Fibroblast of the aortic adventitia (primary cell): ENCODE measurements at places on chromosomes 5 and 9.

DNA sequence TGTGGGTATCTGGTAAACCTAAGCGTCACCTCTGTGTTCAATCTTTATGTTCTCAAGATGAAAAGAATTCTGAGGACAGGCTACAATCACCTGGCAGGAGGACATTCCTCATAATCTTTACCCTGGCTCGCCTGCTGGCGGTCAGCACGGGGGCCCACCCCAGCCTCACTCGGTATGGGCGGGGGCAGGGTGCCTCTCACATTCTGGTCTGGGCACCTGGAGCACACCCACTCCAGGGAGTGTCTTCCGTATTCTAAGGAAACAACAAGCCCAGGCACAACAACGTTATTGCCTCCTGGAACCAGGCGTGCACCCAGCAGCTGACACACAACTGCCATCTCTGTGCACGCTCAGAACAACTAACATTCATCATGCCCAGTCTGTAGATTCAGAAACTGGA is 179.8 kb downstream of the ROR2 start:
- no peak for DNase-seq

DNA sequence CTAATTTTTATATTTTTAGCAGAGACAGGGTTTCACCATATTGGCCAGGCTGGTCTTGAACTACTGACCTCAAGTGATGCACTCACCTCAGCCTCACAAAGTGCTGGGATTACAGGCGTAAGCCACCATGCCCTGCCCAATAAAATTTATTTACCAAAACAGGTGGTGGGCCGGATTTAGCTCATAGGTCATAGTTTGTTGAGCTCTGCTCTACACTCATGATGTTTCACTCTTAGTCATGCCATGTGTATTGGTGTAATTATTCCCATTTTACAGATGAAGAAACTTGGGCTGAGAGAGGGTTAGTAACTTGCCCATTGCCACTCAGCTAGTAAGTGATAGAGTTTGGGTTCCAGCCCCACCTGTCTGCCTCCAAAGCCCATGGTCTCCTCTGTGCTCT is 93.1 kb upstream of the WWC1 start:
- DNase-seq, result no peak

DNA sequence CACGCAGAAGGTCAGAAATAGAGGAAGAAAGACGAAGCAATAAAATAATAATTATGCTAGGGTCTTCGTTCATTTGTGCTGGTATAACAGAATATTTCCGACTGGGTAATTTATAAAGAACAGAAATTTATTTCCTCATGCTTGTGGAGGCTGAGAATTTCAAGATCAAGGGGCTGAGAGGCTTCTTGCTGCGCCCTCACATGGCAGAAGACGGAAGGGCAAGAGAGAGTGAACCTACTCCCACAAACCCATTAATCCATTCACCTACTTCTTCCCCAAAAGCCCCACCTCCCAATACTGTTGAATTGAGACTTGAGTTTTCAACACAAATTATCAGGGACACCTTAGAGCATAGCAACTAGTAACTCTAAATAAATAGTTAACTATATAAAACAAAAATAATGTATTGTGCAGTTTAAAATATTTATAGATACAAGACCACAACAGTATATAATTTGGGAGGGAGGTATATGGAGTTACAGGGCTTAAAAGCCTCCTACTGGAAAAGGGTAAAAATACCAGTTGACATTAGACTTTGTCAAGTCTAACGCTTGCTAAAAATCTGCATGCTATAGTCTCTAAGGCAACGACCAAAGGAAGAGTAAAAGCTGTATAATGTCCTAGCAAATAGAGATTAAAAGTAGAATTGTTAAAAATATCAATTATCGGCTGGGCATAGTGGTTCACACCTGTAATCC is 40.3 kb upstream of the NAA35 start:
- DNase-seq, result peak; percentile 46

GRCh38 chr9:123597876-123598556 is 242.0 kb downstream of the CRB2 start:
- DNase-seq, result no peak

- DNase-seq, result no peak
These were observed 29.1 kb upstream of the LRRC14B start for GRCh38 chr5:162190-162564.

DNA sequence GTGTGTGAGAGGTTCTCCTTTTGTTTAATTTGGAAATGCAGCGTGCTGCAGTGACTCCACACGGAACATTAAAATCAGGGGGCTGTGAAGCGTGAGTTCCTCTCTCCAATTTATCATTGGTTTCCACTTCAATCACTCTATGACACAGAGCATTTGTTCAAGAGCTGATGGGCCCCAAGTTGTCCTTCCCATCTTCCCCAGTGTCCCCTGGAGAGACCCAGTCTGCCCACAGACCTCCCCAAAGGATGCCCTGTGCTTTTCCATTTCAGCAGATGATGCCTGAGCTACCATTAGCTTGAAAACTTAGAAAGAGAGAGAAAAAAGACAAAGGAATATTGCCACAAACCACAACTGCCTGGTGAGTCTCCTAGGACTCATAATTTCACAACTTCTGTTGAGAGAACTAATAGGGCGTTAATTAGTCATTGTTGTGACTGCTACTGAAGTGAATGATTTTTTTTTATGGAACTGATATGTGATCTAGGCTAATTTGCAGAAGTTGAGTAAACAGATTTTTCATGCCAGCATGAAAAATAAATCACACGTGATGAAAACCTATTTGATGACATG is 772.7 kb downstream of the SEMA5A start:
- DNase-seq, result no peak

DNA sequence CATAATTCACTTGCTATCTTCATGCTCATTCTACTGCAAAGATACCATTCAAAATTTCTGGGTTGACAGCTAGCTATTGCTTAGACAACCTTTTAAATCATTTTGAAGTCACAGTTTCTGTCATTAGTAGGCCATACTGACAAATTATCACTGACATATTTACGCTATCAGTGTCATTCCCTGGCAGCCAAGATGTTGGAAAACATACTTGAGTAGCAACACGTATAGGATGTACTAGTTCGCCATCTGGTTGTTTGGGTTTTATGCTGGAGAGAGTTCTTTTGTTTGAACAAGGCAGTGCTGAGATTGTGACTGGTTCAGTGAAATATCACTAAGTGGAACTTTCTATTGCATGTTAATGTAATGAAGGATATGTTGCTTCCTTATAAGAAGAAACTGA is 621.9 kb downstream of the DTWD2 start:
- no peak for DNase-seq

GRCh38 chr5:94240993-94241651 is 377.3 kb downstream of the KIAA0825 start:
- peak; percentile 73 for DNase-seq

DNA sequence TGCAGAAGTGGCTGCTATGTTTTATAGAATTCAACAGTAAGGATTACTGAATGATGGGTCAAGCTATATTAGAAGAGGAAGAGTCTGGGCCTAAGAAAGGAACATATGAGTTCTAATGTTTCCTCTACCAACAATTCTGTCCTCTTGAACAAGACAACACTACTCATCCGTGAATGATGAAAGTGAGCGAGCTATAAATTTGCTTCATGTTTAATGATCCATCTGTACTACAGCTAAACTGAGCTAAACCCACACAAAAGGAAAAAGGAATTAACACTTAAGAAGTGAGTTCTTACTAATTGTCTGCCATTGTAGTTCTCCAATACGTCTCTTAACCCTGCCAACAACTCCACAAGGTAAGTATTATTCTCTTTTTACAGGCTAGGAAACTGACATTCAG is 204.4 kb downstream of the GLIS3 start:
- no peak for DNase-seq

- peak; percentile 4 for DNase-seq
These were observed 77.4 kb downstream of the MSX2 start for GRCh38 chr5:174801798-174802197.

GRCh38 chr5:72006361-72006760 is 100.9 kb upstream of the MAP1B start:
- peak; percentile 23 for DNase-seq

DNA sequence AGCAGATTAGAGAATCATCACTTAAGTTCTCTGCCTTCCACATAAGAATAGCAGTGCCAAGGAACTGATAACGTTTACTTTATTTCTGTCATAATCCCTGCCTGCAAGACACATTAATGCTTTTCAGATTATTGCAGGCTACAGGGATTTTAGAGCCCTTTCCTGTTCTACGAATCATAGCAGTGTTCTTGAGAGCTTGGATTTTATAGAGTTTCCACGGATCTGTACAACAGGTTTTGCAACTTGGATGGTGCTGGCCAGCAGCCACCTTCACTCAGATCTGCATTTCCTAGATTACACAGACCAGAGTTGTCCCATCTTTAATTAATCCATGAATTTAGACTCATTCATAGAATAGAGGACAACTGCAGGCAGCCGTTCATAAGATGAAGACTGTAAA is 38.1 kb downstream of the SLC12A2 start:
- no peak for DNase-seq
